CD4-positive, alpha-beta T cell treated with Interleukin-4 for 4 hours (primary cell): ENCODE measurements at places on chromosomes 16 and 17.

DNA sequence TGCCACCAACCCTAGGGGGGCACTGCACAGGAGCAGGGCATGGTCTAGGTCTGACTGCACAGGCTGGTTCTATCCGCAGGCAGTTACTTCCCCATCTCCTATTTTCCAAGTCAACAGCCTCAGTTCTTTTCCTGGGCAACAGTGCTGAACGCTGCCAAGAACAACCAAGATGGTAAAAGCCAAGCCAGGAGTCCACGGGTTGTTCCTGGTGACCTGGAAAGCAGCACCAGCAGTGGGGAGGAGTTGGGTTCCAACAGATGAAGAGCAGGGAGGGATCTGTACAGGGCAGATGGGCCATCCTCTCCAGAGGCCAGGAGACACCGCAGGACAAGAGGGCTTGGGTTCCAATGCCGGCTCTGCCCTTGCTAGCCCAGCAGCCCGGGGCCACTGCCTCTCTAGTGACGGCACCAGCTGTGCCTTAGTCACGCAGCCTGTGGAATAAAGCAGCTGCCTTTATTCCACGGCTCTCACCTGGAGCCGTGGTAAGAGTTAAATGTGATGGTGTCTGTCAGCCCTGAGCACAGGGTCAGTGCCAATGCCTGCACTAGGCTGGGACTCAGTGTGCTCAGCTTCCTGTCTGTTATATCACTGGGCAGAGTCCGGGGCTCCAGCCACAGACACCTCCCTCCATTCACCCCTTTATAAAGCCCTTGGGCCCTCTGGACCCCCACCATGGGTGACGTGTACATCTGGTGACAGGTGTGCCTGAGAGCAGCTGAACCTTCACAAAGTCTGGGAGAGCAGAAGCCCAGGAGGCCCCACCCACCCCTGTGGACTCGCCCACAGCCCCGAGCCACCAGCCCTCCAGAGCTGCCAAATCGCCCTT lies 44.9 kb downstream of the MARF1 start:
- no peak for DNase-seq

- DNase-seq, result no peak
Measured at GRCh38 chr16:72091217-72091616, 2.2 kb downstream of the TXNL4B start.

- no peak for DNase-seq
Measured at GRCh38 chr17:33127706-33128105, 136.1 kb downstream of the SPACA3 start.

- DNase-seq, result no peak
Measured at GRCh38 chr17:80099291-80100034, 1.9 kb upstream of the GAA start.

DNA sequence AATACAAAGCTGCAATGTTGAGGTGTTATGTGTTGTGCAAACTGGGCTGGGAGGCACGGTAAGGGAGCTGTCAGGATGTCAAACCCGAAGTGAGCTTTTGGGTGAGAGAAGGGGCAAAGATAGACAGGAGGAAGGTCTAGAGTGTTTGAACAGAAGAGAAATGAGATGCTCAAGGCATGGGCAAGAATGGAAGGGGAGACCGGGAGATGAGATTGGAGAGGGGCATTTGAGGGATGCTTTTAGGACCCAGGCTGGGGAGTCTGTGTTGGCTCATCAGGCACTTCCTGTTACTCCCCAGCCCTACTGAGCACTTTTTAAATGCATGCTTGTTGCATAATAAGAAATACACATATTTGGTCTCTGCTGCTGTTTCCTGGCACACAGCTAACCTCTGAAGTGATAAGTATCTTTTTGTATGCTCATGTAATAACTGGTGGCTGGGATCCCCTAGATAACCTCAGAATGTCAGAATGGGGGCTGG lies 13.7 kb downstream of the UNC45B start:
- DNase-seq, result peak; percentile 56

DNA sequence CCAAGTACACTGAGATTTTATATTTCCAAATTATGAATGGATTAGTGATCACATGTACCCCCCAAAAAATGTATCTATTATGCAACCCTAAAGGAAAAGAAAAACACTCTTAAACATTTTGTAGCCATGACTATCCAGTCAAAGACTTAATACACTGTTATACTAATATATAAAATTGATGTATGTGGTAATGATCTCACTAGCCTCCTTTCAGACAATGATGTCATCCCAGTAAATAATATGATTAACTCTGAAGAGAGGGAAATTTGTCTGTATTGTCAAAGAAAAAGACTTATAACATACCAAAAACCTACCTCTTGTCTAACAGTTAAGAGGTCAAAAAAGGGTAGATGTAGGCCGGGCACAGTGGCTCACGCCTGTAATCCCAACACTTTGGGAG lies 80.7 kb downstream of the USP32 start:
- no peak for DNase-seq

DNA sequence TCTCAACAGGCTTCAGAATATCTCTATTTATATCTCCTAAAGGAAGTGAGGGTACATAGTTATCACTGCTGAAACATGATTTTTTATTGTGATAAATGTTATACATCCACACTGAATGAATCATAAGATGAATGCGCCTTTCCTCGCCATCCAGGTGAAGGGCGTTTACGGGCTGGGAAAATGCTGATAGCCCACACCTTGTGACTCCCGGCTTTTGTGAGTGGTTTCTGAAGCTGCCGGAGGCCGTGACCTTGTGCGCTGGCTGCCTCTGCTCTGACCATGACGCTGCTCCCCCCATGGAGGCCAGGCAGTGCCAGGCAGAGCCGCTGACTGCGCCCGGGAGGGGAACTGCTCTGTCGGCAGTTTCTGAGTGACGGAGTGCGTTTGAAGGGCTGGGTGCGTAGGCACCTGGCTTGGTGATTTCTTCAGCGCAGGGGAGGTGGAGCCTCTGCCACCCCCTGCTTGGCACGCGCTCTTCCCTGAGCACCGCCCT lies 97.2 kb downstream of the RAP1GAP2 start:
- DNase-seq, result no peak

DNA sequence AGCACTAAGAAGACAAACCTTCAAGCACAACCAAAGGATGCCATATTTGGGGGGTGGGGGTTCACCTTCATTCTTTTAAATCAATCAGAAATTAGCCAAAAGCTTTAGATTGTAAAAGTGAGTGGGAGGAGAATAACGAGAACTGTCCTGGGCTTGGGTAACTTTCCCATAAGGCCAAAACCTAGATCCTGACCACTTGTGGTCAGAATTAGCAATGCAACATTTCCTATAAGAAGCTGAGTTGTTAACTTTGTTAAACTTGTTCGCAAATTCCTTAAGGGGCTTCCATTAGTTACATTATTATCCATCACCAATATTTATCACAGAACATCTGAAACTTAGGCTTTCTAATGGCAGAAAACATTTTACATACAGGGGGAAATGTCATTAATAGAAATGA lies 25.1 kb downstream of the STAT5B start:
- no peak for DNase-seq

DNA sequence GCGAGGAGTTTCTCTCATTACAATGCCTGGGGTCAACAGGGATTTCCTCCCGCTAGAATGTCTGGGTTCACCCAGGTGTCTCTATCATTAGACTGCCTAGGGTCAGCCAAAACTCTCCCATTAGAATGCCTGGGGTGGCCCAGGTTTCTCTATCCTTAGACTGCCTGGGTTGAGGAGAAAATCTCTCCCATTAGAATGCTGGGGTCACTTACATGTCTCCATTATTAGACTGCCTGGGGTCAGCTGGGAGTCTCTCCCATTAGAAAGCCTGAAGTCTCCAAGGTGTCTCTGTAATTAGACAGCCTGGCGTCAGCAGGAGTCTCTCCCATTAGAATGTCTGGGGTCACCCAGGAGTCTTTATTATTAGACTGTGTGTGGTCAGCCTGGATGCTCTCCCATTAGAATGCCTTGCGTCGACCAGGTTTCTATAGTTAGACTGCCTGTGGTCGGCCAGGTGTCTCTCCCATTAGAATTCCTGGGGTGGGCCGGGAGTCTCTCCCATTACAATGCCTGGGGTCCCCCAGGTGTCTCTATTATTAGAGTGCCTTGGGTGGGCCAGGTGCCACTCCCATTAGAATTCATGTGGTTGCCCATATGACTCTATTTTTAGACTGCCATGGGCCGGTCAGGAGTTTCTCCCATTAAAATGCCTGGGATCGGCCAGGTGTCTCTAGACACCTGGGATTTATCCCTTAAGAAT lies 2272.1 kb downstream of the TP53TG3F start:
- DNase-seq, result no peak

GRCh38 chr17:71764505-71764904 lies 356.3 kb upstream of the SOX9 start:
- DNase-seq, result no peak

- no peak for DNase-seq
Measured at GRCh38 chr17:58996968-58997367, 109.7 kb downstream of the TRIM37 start.

GRCh38 chr17:888998-889441 lies 90.6 kb downstream of the NXN start:
- no peak for DNase-seq

DNA sequence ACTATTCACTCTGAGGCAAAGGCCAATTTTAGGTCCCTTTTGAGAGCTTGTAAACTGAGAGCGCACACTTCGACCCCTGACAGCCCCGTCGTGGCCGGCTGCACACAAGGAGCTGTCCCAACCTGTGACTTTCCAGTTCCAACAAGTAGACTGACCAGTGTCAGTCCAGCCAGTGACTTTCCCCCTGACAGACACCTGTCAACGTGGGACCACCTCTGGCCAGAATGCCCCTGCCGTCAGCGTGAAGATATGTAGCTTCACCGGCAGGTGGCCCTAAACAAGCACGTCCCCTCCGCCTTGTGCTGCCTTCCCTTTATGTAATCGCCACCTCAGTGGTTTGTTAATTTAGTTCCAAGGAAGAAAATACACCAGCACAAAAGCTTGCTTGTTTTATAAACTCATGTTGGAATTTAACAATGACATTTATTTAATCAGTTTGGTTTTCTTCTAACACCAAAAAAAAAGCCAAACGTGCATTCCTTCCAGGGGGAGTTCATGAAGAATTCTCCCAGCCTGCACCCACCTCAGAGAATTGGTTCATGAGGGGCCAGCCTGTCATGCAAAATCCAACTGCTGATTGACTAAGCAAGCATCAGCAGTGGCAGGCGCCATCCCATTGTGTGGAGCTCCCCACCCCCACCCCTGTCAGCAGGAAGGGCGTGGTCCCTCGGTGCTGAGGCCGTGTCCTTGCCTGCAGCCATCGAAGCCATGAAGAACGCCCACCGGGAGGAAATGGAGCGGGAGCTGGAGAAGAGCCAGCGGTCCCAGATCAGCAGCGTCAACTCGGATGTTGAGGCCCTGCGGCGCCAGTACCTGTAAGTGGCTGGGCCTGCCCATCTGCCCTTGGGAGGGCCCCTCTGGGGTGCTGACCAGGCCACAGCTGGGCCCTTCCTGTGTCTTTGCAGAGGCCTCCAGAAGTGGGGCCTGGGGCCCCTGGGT lies 33.9 kb downstream of the PLD6 start:
- DNase-seq, result no peak

- DNase-seq, result no peak
Measured at GRCh38 chr17:17576772-17577234, 14.7 kb downstream of the PEMT start.

DNA sequence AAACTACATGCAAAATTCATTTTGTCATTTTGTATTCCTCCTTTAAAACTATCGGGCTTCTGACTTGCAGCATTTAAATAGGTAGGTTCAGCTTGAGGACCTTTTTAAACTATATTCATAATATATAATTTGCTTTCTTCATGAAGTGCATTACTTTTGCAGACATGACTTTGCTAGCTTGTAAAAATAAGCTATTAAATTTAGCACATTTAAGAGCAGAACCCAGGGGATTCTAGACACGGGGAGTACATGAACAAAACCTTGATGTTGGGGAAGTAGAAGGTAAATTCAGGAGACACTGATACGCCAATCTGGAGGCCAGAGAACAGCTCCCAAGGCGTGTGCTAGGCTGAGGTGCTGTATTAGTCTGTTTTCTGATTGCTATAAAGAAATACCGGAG lies 32.3 kb upstream of the NUDT7 start:
- no peak for DNase-seq

GRCh38 chr16:89155184-89155679 lies 16.3 kb upstream of the CDH15 start:
- no peak for DNase-seq

- DNase-seq, result no peak
Measured at GRCh38 chr17:2897605-2898004, 101.4 kb downstream of the RAP1GAP2 start.

DNA sequence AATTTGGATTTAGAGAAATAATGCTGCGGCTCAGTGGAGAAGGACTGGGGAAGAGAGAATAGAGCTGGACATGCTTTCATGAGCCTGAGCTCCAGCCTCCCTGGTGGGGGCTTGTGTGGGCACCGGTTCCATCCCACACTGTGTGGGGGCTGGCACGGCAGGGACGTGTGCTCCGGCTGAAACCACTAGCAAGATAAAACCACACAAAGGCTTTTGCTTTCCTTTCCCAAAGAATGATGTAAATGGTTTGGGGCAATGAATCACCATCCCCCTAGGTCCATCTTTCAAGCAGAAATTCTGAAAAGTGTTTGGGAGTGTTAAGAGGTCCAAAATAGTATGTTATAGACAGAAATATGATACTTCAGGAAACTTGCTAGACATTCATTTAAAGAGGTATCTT lies 77.0 kb downstream of the CDH11 start:
- no peak for DNase-seq

GRCh38 chr17:38893607-38894006 lies 23.7 kb downstream of the LASP1 start:
- DNase-seq, result no peak

DNA sequence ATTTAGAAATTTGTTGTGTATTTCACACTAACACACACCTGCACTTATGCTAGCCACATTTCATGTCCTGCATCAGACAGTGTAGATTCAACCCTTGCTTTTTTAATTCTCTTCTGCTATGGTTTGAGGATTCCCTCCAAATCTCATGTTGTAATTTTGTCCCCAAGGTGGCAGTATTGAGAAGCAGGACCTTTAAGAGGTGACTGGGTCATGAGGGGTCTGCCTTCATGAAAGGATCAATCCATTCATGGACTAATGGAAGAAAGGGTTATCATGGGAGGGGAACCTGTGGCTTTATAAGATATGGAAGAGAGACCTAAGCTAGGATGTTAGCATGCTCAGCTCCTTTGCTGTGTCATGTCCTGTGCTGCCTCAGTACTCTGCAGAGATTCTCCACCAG lies 1032.2 kb downstream of the CDH11 start:
- DNase-seq, result no peak

- DNase-seq, result peak; percentile 22
Measured at GRCh38 chr16:31875112-31875803, 1.7 kb downstream of the ZNF267 start.

DNA sequence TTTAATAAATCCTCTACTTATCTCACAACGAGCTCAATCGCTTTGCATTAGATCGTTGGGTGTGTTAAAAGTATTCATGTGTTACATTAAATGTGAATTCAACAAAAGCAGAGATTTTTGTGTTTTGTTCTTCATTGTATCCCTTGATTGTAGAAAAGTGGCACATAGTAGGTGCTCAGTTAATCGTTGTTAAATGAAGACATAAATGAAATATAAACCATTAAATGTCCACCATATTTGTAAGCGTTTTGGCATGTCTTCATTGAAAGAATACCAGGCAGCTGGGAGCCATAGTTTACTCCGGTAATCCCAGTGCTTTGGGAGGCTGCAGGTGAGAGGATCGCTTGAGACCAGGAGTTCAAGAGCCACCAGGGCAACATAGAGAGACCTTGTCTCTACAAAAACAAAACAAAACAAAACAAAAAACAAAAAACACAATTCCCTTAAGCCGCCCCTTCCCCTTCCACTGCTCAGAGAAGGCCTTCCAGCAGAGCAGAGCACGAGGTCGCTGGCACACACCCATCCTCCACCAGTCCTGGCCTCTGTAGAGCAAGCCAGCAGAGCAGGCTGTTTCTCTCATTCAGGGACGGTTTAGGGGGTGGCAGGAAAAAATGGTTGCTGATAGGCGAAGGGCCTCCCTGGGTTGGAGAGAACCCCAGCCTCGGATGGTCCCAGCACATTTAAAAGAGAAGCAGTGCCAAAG lies 673 bp upstream of the CHD9 start:
- no peak for DNase-seq
